ENCODE measurements at places on chromosomes 16 and 17. TPM values are rescaled to one million over a fixed set of nuclear protein-coding genes. Genes with fewer than 3 reads are reported as not detected.

- DNase-seq = no peak
These were observed 154.5 kb downstream of the CBLN1 start for GRCh38 chr16:49127103-49127502.

Gene CCL16
- not detected for total RNA-seq

Gene ST3GAL2
- 24.2 TPM for total RNA-seq

Gene SLC16A11
- total RNA-seq = 1.8 TPM

DNA sequence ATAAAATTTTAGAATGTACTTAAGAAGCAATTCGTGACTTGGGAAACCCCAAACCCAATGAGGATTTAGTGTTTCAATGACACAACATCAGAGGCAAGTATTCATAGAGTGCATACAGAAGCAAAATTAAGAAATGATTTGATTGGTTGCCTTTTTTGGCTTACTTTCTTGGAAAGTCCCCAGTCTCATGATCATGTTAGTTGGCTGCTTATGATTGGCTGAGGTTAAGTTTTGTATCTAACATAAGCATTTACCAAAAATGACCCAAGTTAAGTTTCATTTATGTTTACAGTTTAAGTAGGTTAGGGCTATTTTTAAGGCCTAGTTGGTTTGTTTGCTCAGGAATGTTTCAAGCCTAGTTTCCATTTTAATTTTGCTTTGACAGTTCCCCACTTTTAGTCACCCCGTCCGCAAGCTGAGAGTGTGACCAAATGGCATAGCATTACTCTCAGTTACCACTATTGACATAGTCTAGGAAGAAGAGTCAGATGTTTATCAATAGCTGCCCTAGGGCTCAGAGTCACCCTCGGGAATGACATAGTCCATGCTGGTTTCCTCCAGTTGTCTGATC is 36.2 kb downstream of the DGKE start:
- no peak for DNase-seq

GRCh38 chr16:77738706-77739558 is 16.6 kb downstream of the NUDT7 start:
- no peak for DNase-seq

DNA sequence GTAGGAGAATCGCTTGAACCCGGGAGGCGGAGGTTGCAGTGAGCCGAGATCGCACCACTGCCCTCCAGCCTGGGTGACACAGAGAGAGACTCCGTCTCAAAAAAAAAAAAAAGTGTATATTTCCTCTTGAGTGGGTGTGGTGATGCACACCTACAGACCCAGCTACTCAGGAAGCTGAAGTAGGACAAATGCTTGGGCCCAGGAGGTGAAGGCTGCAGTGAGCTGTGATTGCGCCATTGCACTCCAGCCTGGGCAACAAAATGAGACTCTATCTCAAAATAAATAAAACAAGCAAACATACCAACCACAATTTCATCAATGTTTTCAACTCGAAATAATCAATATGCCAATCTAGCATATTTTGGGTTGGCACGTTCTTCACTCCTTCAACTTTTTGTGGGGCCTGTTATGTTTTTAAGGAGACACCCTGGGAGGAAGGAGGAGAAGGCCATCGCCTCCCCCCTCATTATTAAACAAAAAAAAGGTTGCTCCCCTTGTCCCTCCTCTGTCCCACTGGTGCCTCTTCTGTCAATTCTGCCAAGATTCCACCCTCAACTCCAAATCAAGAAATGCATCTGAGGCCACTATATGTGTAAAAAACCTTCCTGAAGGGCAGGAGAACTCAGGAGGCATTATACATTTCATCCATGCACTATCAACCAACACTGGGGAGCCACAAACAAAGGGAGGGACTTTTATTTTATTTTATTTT is 52.4 kb upstream of the ATF7IP2 start:
- DNase-seq = peak; percentile 51

- peak; percentile 47 for DNase-seq
These were observed 113.1 kb downstream of the SNX29 start for GRCh38 chr16:12089492-12090150.

- DNase-seq = no peak
These were observed 795 bp upstream of the PAQR4 start for GRCh38 chr16:2968368-2968737.

DNA sequence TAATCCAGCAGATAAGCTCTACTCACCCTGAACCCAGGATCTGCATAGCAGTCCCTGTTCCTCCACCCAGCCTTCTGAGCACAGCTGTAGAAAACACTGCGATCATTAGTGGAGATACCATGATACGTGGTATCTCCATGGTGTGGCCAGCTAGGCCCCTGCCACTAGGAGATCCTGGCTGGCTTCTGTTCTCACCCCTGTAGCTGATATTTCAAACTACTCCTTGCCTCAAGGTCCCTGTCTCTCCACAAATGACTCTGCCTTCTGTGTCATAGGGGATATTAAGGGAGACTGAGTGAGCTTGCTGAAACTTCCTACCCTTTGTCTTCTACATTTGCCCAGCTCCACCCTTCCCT is 44.3 kb downstream of the ERN1 start:
- no peak for DNase-seq

- DNase-seq = no peak
These were observed 24.4 kb downstream of the CNTNAP1 start for GRCh38 chr17:42706732-42707131.

- no peak for DNase-seq
These were observed 1.9 kb upstream of the TLE7 start for GRCh38 chr16:71443714-71444113.

- no peak for DNase-seq
These were observed 135.7 kb downstream of the ABCA8 start for GRCh38 chr17:68819465-68819864.

DNA sequence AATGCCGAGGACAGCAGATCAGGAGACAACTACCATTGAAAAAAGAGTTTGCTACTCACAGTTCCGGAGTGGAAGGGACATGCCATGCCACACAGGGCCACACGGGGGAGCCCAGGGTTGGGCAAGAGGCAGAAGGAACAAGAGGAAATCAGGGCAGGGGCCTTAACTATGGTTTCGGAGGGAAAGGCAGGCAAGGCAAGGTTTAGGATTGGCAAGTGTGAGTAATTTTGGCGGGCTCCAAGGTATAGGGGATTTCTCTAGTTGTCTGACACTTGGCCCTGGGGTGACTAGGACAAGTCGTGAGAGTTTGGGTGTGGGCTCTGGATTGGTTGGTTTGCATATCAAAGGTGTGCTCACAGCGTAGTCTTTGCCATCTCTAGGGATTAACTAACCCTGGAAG is 27.0 kb upstream of the NTN1 start:
- DNase-seq = peak; percentile 32

GRCh38 chr17:47292206-47292605 is 31.5 kb upstream of the EFCAB13 start:
- DNase-seq = no peak

DNA sequence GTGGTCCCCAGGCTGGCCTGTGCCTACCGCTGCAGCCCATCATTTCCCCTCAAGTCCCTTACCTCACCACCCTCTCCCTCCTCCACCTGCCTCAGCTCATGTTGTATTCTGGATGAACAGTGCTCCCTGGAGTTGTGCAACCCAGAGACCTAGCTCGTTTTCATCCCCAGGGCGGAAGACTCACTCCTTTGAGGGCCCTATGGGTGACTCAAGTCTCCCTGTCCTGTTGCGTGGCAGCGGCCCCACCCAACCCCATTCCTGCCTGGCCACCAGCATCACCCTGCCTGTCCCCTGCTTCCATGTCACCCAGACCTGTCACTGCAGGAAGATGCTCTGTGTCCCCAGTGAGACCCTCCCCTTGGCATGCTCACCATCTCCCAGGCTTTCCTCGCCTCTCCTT is 3.3 kb downstream of the ALOX12B start:
- no peak for DNase-seq

GRCh38 chr16:65254144-65254543 is 132.3 kb upstream of the CDH11 start:
- DNase-seq = no peak

GRCh38 chr16:80596507-80597207 is 55.9 kb downstream of the DYNLRB2 start:
- no peak for DNase-seq

GRCh38 chr17:72614871-72615626 is 477.4 kb downstream of the SLC39A11 start:
- DNase-seq = no peak

DNA sequence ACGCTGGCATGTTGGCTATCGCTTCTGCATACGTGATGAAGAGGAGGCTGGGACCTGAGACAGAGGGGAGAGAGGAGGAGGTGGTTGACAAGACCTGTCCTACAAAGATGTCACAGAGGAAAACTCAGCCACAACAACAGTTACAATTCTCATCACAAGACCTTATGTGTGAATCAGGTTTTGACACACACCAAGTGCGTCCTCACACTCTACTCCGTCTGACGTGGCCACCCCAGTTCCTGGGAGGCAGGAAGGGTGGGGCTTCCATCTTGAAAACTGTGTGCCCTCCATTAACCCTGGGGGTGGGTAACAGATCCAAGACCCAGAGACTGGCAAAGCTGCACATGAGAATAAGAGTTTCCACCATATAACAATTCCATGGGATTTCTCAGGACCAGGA is 24.1 kb downstream of the SLC6A4 start:
- no peak for DNase-seq

Measured in CD8-positive, alpha-beta memory T cell (primary cell).